ENCODE measurements at places on chromosomes 1 and 21.

DNA sequence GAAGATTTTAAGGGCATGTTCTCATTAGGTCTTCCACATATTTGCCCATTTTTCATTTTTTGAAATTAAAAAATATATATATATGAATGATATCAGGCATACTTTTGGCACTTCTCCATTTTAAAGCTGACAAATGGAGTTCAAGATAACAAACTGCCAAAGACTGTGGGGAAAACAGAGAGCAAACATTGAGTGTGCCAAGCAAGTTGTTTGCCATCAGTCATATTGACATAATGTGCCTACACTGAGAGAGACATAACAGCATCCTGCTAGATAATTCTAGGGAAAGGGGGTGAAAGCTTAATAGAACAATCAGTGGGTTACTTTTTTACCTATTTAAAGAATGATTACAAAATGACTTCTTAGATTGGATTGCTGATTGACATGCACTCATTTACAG is 529.4 kb upstream of the CXADR start:
- no peak for DNase-seq

DNA sequence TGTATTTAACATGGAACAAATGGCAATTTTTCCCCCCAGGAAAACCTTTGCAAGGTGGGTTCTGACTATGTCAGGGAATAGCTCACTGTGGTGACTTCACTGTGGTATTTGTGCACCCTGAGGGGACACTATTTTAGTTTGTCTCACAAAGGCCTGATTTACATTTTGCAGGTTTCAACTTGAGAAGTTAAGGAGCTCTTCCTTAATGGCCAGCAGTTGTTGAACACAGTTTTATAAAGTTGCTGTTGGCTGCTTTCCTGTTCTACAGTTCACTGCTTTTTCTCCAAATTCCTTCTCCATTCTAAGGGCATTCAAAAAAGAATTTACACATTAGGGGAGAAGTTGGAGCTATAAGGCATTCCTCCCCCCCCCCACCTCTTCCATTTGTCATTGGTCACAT is 4.6 kb downstream of the LAMC1 start:
- DNase-seq: no peak

- DNase-seq: no peak
These were observed 20.6 kb downstream of the REG4 start for GRCh38 chr1:119790451-119791198.

DNA sequence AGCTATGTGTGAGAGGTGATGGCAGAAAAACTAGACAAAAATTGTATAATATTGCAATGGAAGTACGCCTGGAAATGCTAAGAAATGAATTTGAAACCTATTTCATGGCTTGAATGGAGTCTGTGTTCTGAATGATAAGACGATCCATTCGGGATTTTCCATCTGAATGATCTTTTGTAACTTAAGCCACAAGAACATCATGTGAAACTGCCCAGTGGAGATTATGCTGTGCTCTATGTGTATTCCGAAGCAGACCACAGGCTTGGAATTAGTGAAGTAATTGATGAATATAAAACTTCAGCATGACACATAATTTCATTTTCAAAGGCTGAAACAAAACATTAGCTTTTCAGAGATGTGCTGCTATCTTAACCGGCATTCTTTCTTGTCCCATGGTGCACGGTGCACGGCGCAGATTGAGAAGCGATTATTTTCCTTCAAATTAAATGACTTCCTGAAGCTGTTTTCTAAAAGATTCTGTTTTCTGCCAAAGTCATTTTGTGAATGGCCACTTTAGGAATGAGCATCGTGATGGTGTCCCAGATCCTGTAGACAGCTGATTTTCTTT is 652.9 kb downstream of the PLA2G4A start:
- no peak for DNase-seq

DNA sequence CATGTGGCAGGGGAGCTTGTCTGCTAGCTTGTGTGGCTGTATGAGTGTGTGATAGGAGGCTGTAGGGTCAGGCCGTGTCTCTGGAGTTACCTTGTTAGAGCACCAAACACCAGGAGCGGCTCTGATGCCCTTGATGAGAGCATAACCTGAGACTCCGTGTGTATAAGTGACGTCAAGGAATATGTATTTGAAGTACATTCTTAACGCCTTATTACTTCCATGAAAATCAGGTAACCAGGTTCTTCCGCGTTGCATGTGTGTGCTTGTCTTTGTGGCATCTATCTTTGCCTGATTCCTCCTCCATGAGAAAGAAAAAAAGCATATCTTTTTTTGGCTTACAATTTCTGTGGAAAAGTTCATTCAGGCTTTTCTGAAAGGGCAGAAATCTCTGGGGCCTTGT is 4.6 kb downstream of the OLFML3 start:
- no peak for DNase-seq

GRCh38 chr1:74399249-74399648 is 113.2 kb downstream of the LRRC53 start:
- DNase-seq: no peak

DNA sequence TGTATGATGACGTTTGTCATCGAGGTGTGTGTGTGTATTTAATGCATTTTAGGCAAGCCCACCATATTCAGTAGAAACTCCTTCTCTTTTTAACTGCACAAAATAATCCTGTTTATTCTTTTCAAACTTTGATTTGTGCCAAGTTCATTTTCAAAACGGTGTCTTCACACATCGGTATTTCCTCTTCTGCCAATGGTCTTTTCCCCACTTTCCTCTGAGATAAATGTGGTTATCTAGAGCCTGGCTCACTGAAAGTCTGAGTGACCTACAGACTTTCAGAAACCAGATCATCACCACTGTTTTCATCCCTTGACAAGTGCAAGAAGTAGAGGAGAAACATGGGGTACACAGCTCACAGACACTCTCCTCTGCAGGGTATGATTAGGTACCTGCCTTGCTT is 69.4 kb downstream of the GPATCH2 start:
- no peak for DNase-seq

DNA sequence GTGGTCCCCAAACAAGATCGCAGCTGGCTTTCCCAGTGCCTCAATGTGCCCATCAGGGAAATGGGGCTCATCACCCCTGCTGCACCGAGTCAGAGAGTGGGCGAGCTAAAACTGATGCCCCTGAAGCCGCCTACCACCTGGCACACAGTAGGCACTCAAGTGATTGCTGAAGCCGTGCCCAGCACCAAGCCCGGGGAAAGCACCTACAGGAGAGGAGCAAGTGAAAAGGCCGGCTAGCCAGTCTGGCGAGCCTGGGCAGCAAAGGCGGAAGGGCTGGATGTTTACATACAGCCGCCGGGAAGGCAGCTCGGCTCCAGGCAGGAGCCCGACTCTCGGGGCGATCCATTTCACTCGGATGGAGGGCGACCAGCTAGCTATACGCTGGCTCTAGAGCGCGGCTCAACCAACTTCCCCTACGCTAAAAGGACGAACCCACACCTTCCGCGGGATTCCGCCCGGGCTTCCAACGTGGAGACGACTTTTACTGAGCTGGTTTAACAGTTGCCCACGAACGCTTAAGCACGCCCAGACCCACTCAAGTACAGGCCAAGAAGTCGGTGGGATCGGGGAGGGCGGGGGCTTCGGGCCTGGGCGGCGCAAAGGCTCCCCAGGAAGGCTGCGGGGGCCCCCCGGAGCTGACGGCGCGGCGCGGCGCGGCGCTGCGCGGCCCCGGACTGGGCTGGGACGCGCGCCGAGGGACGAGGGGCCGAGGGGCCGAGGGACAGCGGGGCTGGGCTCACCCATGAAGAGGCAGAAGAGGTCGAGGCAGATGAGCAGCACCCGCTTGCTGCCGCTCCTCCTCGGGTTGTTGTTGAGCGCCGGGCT is 1.0 kb downstream of the PLPP3 start:
- DNase-seq: no peak

GRCh38 chr1:196078691-196079090 is 529.5 kb downstream of the KCNT2 start:
- no peak for DNase-seq

GRCh38 chr1:199410462-199410861 is 617.0 kb upstream of the NR5A2 start:
- DNase-seq: no peak

DNA sequence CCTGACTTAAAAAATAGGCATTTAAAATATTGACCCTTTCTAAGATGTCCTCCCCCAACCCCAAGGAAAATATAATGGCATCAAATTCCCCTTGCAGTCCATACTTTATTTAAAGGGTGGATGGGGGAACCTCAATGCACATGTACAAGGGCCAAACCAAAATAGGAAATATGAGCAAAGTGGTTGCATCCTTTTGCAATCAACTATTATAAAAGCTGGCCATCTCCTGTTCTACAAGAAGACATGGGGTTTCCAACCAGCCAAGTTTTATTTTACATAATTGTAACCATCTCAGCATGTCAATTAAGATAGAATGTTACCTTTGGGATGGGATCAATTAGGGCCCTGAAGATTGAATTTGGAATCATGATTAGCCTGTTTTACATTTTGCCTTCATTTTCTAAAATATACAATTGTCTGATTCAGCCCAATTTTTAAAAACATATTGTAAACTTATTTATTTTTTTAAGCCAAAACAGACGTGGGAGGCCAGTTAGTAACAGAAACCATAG is 146.7 kb upstream of the NFIA start:
- DNase-seq: no peak

DNA sequence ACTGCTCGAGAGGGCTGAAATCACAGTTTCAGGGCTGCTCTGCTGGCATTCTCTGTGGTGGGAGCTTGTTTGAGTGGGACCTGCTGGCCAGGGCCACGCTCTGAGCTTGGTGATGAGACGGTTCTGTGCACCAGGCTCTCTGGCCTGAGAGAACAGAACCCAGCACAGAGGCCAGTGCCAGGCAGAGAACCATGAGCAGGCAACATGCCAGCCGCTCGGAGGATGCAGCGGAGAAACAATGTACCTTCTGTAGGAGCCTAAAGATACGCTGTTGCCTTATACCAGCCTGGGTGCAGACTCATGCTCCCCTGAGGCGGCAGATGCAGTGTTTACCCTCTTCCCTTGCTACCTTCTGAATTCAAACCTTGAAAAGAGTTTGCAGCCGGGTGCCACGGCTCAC is 10.0 kb downstream of the C2CD2 start:
- DNase-seq: no peak

DNA sequence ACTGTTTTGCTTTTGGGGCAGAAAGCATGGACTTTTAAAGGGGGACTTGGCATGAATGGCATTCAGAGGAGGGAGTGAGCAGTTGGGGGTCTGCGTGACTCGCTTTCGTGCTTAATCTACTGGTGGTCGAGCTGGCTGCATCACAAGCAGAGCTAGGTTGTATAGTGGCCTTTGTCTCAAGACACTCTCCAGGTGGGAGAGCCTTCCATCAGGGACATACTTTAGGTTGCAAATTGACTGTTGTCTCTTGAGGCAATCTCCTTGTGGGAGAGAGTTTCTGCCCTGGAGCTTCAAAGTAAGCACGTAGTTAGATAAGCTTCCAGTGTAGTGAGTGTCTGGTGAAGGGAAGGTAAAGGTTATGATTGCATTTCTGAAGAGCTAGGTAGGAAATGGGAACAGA is 93.9 kb downstream of the C1orf21 start:
- DNase-seq: no peak

GRCh38 chr21:34365809-34366208 is 2.0 kb downstream of the KCNE2 start:
- DNase-seq: no peak

DNA sequence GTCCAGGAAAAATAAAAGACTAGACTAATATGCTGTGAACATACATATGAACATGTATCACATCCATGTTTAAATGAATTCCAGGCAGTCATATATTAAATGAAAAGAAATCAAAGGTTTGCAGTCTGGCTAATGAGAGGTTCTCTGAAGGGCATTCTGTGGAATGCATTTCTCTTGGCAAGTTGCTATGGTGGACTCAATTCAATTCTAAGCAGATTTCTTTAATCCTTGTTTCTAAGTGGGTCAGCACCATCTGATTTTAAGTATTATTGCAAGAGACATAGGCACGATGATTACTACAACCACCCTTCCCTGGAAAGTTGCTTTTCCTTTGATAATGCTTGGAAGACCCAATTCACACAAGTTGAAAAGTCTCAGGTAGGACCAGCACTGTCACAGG is 23.9 kb upstream of the ABCA4 start:
- DNase-seq: no peak

DNA sequence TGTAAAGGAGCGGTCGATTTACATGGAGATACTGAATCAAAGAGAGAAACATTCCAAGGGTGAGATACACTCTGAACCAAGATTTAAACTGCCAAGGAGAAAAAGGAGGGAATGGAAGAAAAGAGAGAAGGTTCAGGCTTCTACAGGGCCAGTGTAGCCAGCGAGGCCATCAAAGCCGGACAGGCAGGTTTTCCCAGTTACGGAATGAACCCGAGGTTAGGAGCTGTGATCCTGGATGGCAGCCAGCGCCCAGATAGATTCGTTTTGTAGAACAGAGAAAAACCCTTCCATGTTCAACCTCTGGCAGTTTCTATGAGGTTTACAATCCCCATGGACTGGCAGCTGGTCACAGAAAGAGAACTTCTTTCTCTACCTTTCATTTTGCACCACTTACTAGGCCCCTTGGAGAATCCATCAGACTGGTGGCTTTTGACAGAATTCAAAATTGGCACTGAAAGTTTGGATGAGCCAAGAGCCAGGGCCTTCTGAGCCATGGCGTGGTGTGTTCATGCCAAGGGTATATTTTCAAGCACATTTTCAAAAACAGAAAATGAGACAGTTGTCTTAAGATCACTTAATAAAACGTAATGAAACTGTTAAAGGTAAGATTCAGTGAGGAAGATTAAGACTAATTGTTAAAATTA is 171.5 kb downstream of the RUNX1 start:
- DNase-seq: no peak

DNA sequence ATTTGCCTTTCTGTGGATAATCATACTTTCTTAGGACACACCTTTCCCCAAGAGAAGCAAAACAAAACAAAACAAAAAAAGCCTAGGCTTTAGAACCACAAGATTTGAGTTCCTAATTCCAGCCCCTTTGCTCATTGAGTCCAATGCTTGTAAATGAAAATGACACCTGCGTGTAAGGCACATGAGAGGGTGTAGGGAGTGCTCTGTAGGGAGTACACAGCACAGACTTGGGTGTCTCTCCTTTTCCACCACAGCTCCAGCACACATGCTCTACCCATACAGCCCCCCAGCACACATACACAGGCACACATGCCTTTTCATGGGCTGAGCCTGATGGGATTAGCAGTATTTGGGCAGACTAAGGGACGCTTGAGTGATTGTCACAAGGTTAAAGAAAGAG is 9.2 kb upstream of the NGF start:
- no peak for DNase-seq

- no peak for DNase-seq
These were observed 337.5 kb downstream of the KCNH1 start for GRCh38 chr1:210796421-210796820.

DNA sequence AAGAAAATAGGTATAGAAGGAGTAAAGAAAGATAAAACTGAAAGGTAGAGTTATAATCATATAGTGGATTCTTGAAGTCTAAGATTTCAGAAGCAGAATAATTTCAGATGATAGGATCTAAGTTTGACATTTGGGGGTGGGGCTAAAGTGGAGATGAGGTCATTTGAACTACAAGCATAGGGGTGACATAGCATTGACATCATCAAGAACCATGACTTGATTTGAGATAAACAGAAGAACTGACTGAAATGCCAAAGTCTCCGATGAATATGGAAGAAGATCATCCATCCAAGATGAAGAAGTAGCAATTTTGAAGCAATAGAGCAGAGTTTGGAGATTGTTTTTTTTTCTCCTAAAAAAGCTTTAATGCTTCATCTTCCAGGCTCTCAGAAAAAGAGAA is 122.3 kb downstream of the MACF1 start:
- no peak for DNase-seq

Measured in NAMALWA (cell line).